ENCODE measurements at places on chromosomes 1 and 21.
A peak's percentile ranks its signal among the peaks of the same experiment; 100 is the strongest.

- DNase-seq, result no peak
Measured at GRCh38 chr1:70093250-70093975, 112.0 kb downstream of the LRRC40 start.

DNA sequence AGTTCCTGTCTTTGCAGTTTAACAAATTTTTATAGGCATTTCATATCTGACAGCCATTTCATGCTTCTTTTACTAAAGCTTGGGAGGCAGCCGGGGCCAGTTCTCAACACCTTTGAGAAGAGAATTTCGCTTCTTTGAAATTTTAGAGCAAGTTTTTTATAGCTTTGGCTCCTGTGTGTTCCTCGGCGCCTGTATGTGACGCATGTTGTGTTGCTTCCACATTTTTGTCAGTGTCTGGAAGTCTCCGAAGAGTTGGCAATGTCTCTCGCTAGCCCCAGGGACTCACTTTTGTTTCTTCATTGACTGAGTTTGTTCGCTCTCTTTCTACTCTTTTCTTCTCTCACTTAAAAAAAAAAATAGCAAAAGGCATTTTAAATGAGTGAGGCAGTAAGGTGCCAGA lies 386.9 kb upstream of the PLXNA2 start:
- DNase-seq, result no peak

- DNase-seq, result peak; percentile 12
Measured at GRCh38 chr1:31605908-31606427, 11.5 kb upstream of the HCRTR1 start.

- no peak for DNase-seq
Measured at GRCh38 chr1:35936838-35937237, 5.9 kb downstream of the AGO3 start.

DNA sequence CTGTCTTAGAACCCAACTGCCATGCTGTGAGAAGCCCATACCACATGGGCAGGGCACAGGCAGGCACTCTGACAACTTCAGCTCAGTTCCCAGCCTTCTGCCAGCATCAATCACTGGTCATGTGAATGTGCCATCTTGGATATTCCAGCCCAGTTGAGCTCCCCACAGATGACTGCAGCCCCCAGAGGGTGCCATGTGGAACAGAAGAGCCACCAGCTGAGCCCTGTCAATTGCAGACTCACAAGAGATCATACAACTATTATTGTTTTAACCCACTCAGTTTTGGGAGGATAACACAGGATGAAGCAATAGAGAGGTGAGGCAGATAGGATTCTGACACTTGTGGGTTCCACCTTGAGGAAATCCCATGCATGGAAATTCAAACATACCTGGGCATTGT lies 78.4 kb upstream of the ZBTB40 start:
- DNase-seq, result no peak

DNA sequence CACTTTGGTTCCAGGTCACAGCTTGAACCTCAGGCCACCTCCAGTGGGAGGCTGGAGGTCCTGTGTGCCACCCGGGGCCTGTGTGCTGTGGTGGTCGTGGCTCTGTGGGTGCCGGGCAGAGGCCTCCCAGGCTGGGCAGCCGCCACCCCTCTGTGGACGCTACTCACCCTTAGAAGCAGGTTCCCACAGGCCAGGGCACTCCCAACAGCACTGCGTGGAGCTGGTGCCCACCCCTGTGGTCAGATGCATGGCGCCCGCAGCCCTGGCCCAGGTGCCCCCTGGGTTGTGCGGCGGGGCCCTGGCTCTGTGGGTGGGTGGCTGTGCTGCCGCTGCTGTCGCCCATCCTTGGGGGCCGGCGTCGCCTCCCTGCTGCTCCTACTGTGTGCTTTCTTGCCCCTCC lies 39.7 kb downstream of the SKI start:
- DNase-seq, result no peak

DNA sequence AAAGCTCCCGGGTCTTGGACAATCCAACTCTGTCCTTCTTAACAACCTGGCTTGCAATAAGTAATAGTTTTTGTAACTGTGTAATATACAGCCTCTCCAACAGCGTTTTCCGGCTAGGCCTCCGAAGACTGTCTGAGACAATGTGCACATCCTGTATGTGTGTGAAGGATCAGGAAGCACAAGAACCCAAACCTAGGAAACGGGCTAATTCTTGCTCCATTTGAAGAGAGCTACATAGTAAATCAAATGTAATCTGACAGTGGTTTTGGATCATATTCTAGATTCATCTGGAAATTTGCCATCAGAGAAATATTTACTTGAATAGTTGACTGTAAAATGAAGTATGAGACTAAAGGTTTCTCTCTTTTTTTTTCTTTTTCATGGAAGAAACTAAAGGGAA lies 1.2 kb downstream of the GPR52 start:
- no peak for DNase-seq

GRCh38 chr1:113233441-113233840 lies 156.9 kb upstream of the MAGI3 start:
- no peak for DNase-seq

DNA sequence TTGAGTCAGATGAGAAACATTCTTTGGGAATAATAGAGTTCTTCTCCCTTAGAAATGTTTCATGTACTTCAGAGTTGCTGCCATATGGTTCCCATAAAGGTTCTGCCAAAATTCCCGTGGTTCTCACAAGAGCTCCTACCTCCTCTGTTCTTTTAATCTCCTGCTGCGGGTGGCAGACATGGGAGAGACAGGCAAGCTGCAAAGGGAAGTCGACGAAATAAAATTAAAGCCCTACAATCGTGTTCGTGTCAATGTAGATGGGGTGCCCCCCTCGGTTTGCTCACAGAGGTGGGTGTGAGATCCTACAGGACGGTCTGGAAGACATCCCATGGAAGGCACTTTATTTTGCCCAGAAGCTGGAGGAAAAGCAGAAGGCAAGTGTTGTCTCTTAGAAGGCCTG lies 276.0 kb downstream of the RWDD3 start:
- no peak for DNase-seq

- DNase-seq, result no peak
Measured at GRCh38 chr1:229064320-229065168, 206.4 kb upstream of the RAB4A start.

DNA sequence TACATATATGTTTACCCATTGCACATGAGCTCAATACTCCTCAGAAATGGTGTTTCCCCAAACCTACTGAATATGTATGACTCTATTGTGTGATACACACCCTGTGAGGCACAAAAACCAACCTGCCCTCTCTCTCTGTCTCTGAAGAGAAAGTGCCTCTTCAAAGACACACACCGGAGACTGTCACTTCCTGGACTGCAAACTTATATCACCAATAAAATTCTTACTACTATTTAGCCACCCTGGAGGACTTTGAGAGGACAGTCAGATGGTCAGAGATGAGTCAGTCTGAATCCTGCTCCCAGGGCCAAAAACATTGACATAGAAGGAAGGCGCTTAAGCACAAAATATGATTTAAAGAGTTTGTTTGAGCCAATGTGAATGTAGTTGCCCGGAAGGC lies 110.4 kb downstream of the PPIAL4G start:
- peak; percentile 22 for DNase-seq

DNA sequence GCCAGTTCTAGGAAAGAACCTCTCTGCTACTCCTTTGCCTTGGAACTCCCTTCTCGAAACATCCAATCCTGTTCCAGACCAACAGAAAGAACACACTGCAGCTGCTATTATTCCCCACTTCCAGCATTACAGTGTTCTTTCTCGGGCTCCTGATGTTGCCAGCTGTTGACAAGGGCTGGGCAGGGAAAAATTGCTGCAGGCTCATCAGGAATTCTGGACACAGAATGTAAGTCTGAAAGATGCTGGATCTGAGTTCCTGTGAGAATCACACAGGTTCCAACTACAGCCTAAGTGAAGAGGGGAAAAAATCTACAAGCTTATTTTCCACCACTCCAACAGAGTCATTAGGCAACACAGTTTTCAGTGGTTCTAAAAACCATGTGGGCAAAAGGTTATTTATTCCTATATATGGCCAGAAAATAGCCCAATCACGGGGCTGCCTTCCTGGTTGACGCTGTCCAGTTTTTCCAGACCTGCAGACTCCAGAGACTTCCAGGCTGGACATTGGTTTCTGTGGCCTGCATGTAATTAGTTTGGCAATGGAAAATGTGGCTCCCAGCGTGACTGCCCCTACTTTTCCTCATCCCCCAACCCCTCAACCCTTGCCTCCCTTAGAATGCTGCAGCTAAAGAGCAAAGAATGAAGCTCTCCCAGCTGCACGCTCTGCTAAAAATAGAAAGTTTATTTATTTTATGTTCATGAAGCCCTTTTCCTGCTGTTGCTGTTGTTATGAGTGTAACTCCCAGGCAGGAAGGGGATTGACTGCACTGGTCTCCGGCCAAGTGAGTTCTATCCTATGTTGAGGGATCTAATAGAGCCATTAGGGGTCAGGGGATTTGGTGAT lies 8.3 kb upstream of the KIAA0040 start:
- no peak for DNase-seq

DNA sequence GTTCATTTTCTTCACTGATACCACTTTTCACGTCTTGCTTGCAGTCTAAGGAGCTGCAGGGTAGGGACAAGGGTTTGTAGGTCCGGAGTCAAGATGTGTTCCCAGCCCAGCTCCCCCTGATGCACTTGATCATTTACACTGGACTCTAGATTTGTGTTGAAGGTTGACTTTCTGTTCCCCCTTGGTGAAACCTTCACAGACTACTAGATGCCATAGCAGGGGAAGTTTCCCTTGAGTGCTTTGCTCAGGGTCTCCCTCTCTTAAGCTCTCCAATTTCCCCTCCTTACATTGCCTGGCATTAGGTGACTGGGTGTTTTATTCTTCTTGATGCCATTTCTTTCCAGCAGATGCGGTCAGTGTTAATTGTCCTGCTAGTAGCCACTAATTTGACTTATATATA lies 8.0 kb upstream of the RAB3GAP2 start:
- DNase-seq, result no peak

- no peak for DNase-seq
Measured at GRCh38 chr1:91877574-91878208, 8.3 kb downstream of the TGFBR3 start.

DNA sequence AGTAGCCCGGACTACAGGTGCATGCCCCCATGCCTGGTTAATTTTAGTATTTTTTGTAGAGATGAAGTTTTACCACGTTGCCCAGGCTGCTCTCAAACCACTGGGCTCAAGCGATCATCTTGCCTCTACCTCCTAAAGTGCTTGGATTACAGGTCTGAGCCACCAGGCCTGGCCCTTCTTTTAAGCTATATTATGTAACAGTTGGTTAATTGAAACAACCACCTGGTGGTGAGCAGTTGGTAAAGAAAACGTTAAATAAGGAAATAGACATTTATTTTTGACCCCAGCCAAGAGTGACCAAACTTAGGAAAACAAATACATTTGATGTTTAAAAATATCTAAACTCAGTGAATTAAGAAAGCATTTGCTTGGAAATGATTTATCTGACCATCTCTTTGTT lies 12.1 kb upstream of the PDC start:
- DNase-seq, result no peak

DNA sequence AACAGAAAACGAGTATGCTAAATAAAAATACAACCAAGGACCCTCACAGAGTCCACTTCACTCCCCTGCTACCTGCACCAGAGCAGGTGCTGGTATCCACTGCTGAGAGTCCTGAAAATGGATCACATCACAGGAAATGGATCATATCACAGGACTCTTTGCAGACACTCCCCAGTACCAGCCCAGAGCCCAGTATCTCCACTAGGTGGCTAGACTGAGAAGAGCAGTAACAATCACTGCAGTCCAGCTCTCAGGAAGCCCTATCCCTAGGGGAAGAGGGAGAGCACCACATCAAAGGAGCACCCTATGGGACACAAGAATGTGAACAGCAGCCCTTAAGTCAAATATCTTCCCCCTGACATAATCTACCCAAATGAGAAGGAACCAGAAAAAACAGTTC lies 28.0 kb downstream of the AGBL4 start:
- no peak for DNase-seq

DNA sequence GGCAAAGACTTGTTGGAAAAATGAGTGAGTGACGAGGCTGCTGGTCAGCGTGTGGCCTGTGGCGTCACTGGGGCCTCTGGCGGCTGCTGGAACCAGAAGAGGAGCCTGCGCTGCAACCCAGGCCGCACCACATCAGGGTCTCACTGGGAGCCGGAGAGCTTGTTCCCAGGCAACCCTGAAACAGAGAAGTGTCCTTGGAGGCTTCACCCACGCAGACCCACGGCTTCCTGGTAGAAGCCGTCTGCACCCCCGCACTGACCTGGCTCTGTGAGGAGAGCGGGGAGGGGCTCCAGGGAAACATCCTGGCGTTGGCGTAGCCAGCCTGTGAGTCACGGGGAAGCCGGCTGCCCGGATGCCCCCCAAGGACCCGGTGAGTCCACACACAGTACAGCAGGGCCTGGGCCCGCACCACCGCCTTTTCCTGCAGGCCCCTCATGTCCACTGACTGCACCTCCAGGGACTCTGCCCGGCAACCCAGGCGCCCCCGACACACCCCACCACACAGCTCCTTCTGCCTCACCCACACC lies 57.4 kb downstream of the COL6A1 start:
- no peak for DNase-seq

DNA sequence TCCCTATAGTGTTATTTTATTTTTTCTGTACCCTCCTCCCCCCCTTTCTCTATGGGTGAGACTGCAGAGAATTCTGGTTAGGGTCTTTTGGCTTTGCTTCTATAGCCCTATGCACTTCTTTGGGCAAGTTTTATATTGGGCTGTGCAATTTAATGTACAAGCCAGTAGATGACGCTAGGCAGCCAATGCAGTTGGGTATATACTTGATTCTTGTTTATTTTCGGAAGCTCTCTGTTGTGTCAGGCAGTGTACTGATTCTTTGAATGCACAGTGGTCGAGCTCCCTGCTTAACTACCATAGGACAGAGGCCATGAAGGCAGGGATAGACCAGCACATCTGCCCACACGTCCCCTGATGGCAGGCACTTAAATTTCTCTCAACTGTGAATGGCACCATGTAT lies 34.1 kb upstream of the GPR52 start:
- DNase-seq, result no peak

GRCh38 chr1:4973341-4973740 lies 318.9 kb downstream of the AJAP1 start:
- DNase-seq, result no peak

- DNase-seq, result no peak
Measured at GRCh38 chr21:14844001-14844400, 220.8 kb downstream of the NRIP1 start.

- no peak for DNase-seq
Measured at GRCh38 chr1:55359611-55360010, 144.4 kb upstream of the USP24 start.
